ENCODE measurements at places on chromosomes 2 and 18.
A peak's percentile ranks its signal among the peaks of the same experiment; 100 is the strongest.

DNA sequence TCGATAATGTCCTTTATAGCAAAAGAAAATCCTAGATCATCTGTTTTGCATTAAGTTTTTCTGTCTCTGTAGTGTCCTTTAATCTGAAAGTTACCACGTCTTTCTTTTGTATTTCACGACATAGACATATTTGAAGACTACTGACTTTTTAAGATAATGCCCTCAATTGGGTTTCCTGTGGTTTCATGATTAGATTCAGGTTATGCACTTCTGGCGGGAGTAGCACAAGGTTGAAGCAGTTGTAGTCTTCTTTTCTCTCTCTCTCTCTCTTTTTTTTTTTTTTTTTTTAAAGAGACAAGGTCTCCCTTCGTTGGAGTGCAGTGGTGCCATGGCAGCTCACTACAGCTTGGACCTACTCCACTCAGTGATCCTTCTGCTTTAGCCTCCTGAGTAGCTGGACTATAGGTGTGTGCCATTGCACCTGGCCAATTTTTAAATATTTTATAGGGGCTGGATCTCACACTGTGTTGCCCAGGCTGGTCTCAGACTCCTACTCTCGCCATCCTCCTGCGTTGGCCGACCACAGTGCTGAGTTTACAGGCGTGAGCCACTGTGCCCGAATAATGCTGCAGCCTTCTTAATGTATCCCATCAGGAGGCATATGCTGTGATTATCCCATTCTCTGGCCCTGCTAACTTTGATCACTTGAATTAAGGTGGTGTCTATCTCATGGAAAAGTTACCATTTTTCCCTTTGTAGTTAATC is 3.9 kb downstream of the INPP4A start:
- no peak for DNase-seq

DNA sequence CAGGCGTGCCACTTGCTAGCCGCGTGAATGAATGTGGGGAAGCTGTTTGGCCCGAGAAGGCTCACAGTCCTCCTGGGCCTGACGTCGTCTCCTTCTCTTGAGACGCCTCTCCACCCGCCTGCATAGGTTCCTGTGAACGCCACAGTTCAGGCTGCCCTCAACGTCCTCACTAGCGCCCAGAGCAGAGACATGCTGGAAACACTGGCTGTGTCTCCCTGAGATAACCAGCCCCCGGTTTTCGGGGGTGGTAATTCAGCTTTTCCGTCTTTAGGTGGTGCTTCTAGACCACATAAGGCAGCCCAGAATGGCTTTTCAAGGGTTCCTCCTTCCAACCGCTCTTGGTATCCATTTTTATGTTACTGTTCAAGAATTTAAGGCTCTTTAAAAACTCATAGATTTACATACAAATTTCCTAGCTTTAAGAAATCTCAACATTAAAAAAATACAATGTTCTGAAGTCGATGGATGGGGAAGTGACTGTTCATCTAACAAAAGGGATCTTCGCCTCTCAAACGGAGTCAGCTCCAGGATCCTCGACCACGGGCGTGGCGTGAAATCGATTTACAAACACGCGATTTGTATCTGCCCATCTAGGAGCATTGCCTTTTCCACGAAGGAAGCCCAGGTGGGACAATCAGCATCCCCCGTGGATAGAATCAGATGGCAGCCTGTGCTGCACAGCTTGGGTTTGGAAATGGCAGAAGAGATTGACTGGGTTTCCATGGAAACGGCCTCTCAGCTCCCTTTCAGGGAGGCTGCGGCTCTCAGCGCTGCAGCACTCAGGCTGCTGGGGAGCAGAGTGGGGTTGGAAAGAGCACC is 110.6 kb upstream of the PXDN start:
- peak; percentile 42 for DNase-seq

DNA sequence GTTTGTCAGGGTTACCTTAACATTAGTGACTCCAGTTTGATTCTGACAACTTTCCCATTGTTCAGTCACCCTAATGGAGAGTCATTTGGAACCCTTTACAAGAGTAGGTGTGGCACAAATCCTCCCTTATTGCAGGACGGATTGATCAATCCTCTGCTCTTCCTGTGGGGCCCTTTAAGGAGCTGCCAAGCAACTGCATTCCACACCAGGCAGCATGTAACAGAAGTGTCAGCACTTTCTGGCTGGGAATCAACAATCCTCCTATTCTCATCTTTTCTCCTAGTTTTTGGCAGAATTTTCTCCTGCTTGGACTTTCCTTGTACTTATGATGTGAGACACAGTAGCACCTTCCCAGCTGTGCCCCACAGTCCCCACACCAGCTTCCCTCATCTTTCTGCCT is 177.8 kb downstream of the ST6GAL2 start:
- DNase-seq: no peak

DNA sequence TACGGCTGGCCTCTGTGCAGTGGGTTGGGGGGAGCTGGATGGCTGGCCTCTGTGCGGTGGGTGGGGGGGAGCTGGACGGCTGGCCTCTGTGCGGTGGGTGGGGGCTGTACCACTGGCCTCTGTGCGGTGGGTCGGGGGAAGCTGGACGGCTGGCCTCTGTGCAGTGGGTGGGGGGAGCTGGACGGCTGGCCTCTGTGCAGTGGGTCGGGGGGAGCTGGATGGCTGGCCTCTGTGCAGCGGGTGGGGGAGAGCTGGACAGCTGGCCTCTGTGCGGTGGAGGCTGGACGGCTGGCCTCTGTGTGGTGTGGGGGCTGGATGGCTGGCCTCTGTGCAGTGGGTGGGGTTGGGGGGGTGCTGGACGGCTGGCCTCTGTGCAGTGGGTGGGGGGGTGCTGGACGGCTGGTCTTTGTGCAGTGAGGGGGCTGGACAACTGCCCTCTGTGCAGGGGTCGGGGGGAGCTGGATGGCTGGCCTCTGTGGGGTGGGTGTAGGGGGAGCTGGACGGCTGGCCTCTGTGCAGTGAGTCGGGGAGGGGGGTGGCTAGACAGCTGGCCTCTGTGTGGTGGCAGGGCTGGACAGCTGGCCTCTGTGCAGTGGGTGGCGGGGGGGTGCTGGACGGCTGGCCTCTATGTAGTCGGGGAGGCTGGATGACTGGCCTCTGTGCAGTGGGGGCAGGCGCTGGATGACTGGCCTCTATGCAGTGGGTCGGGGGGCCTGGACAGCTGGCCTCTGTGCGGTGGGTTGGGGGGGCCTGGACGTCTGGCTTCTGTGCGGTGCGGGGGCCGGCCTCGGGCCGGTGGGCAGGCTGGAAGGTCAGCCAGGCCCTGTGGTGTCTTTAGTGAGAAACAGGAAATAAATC is 31.9 kb downstream of the NFATC1 start:
- no peak for DNase-seq

DNA sequence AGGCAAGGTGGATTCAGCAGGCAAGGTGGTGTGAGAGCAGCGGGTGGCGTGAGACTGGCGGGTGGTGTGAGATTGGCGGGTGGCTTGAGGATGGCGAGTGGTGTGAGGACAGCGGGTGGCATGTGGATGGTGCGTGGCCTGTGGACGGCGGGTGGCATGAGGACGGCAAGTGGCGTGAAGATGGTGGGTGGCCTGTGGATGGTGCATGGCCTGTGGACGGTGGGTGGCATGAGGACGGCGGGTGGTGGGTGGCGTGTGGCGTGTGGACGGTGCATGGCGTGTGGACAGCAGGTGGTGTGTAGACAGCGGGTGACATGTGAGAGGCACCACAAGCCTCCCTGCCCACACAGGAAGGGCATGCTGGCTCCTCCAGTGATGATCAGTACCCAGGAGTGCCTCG is 186.9 kb upstream of the SALL3 start:
- no peak for DNase-seq

GRCh38 chr2:120052597-120052996 is 39.7 kb downstream of the EPB41L5 start:
- no peak for DNase-seq

DNA sequence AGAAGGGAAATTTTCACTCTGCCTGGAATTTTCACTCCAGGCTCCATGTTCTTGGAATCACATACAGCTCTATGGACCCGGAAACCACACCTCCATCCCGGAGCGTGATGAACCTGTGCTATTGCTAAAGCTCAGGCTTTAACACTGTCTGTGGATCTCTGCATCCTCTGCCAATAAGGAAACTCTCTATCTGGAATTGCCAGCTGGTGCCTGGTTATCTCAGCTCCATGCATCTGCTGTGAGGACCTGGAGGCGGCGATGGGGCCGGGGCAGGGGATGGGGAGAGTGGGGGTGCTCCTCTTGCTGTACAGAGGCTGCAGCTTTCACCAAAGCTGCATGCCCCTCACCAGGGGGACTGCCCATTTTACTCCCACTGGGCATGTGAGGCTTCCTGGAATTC is 754.0 kb upstream of the SOX11 start:
- no peak for DNase-seq
